ENCODE measurements at places on chromosomes 5 and 9.

- no peak for DNase-seq
Measured at GRCh38 chr5:103207653-103208052, 50.9 kb upstream of the MACIR start.

GRCh38 chr5:160835818-160836528 is 16.0 kb downstream of the ATP10B start:
- DNase-seq, result no peak

GRCh38 chr5:56983593-56984361 is 31.9 kb upstream of the MIER3 start:
- no peak for DNase-seq

- DNase-seq, result no peak
Measured at GRCh38 chr9:13267743-13268142, 11.7 kb downstream of the MPDZ start.

- no peak for DNase-seq
Measured at GRCh38 chr5:104372376-104372775, 809.8 kb upstream of the NUDT12 start.

- no peak for DNase-seq
Measured at GRCh38 chr5:178640331-178641045, 13.6 kb upstream of the CLK4 start.

- DNase-seq, result no peak
Measured at GRCh38 chr5:21219251-21219650, 1231.3 kb upstream of the CDH18 start.
